Esophagus squamous epithelium (tissue), 5 donors: ENCODE measurements at places on chromosomes 6 and 20.

- no peaks in the 10 kb centered on the region for H3K4me1 ChIP-seq
- no peak for DNase-seq
- H3K27ac ChIP-seq: no peak overlapping the region
- no peaks in the 10 kb centered on the region for H3K36me3 ChIP-seq
- no peak overlapping the region for H3K4me3 ChIP-seq
Measured at GRCh38 chr6:124434421-124434820, 527.8 kb upstream of the RNF217 start.

GRCh38 chr6:129901910-129902309, 40.8 kb upstream of the TMEM244 start:
- no peak overlapping the region for H3K4me3 ChIP-seq
- H3K36me3 ChIP-seq: no peaks in the 10 kb centered on the region
- no peak overlapping the region for H3K27ac ChIP-seq
- no peaks in the 10 kb centered on the region for H3K4me1 ChIP-seq

- H3K36me3 ChIP-seq: no peaks in the 10 kb centered on the region
- no peak overlapping the region for H3K4me3 ChIP-seq
- H3K4me1 ChIP-seq: no peaks in the 10 kb centered on the region
- no peak overlapping the region for H3K27ac ChIP-seq
- no peaks in the 10 kb centered on the region for H3K27me3 ChIP-seq
Measured at GRCh38 chr6:115847671-115848070, 213.0 kb downstream of the FRK start.

GRCh38 chr20:20017844-20018185, 653 bp downstream of the NAA20 start:
- H3K36me3 ChIP-seq: no peaks in the 10 kb centered on the region
- peak overlapping the region; percentile 96 for H3K27ac ChIP-seq
- no peak for DNase-seq

- no peak overlapping the region for H3K27ac ChIP-seq
- H3K4me3 ChIP-seq: no peak overlapping the region
- H3K36me3 ChIP-seq: no peaks in the 10 kb centered on the region
- H3K27me3 ChIP-seq: no peaks in the 10 kb centered on the region
- DNase-seq: no peak
Measured at GRCh38 chr20:23745247-23745646, 5.5 kb downstream of the CST1 start.

DNA sequence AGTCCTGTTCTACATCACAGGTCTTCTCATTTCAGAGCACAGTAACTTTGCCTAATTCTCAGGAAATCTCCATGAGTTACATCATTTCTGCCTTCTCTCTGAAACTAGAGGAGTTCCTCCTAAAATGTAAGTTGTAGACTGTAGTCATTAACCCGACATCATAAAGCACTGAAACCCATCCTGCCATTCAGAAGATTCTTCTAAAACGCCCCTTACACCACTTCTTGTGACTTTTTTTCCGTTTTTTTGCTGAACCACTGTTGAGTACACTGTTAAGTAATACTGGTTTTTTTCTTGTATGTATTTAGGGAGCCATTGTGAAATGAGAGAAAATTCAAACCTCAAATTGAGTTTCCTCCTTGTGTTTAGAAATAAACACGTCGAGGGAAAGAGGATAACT, 117.3 kb downstream of the MAP3K4 start:
- no peak for DNase-seq
- H3K27ac ChIP-seq: no peak overlapping the region
- no peaks in the 10 kb centered on the region for H3K27me3 ChIP-seq
- peaks cover 11% of the 10 kb centered on the region for H3K36me3 ChIP-seq
- H3K4me3 ChIP-seq: no peak overlapping the region

DNA sequence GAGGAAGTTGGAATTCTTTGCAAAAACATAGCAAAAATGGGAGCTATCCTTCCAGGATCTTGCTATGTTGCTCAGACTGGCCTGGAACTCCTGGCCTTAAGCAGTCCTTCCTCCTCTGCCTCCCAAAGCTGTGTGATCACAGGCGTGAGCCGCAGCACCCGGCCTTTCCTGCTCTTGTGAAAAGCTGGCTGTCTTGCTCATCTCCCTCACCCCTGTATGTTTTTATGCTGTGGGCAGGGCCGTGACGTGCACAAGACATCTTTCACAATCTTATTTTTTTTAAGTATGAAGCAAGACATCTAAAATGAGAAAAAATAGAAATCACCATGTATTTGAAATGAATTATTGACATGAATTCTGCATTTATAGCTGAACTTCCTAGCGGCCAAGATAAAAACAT, 110.4 kb downstream of the SAMD5 start:
- H3K36me3 ChIP-seq: no peaks in the 10 kb centered on the region
- no peak overlapping the region for H3K27ac ChIP-seq
- no peaks in the 10 kb centered on the region for H3K4me1 ChIP-seq
- no peaks in the 10 kb centered on the region for H3K27me3 ChIP-seq
- DNase-seq: no peak

DNA sequence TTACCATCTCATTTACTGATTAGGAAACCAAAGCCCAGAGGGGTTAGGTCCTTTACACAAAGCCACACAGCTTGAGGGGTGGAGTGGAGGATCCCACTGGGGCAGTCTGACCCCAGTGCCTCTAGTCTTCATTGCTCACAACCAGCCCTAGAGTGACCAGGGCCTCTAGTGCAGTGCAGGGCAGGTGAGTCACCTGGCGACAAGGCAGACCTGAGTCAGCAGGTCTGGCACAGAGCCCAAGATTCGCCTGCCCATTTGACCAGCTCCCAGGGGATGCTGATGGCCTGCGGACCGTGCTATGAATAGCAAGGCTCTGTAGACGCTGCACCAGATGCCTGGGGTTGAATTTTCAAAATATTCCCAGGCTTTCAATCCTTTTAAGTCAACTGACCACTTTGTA, 29.9 kb downstream of the CDH26 start:
- no peaks in the 10 kb centered on the region for H3K36me3 ChIP-seq
- DNase-seq: no peak
- no peaks in the 10 kb centered on the region for H3K27me3 ChIP-seq
- no peak overlapping the region for H3K27ac ChIP-seq
- no peak overlapping the region for H3K4me3 ChIP-seq

- no peak overlapping the region for H3K27ac ChIP-seq
- H3K4me3 ChIP-seq: no peak overlapping the region
- H3K27me3 ChIP-seq: no peaks in the 10 kb centered on the region
Measured at GRCh38 chr6:142408409-142408808, 106.6 kb downstream of the ADGRG6 start.

- no peak overlapping the region for H3K4me3 ChIP-seq
- no peak for DNase-seq
- H3K36me3 ChIP-seq: no peaks in the 10 kb centered on the region
- H3K4me1 ChIP-seq: no peaks in the 10 kb centered on the region
Measured at GRCh38 chr6:63259153-63259552, 47.9 kb downstream of the FKBP1C start.

- peaks cover 9% of the 10 kb centered on the region for H3K4me1 ChIP-seq
- no peaks in the 10 kb centered on the region for H3K27me3 ChIP-seq
- H3K27ac ChIP-seq: no peak overlapping the region
- H3K4me3 ChIP-seq: no peak overlapping the region
- peaks cover 6% of the 10 kb centered on the region for H3K36me3 ChIP-seq
- DNase-seq: no peak
Measured at GRCh38 chr6:47524136-47524845, 46.7 kb downstream of the CD2AP start.

DNA sequence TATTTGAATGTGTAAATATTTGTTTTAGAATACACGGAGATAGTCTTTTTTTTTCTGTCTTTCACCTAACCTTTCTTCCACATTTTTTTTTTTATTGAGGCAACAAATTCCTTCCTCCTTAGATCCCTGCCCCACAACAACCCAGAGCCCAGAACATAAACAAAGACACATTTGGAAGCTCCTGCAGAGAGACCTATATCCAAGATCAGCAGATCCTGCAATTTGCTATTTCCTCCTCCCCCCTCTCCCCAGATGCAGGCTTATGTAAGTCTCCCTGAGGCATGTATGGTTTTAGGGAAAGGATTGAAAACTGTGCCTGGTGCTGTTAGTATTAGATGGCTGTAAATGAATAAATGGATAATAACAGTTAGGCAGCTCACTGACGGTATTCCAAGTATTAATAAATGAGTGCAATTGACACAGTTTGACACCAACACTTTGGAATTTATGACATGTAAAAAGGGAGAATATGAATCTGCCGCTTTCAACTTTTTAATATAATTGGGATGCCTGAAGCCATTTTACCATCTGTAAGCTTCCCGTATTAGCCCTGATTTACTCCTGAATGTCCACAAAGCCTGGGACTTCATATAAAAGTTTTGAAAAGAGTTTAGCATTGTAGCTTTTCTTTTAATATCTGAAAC, 608.3 kb upstream of the CITED2 start:
- peak overlapping the region; percentile 81 for H3K27ac ChIP-seq
- H3K4me3 ChIP-seq: no peak overlapping the region
- DNase-seq: no peak
- no peaks in the 10 kb centered on the region for H3K36me3 ChIP-seq
- no peaks in the 10 kb centered on the region for H3K27me3 ChIP-seq
- H3K4me1 ChIP-seq: peaks cover 4% of the 10 kb centered on the region

GRCh38 chr6:53464927-53465460, 79.9 kb downstream of the GCLC start:
- no peaks in the 10 kb centered on the region for H3K36me3 ChIP-seq
- no peak for DNase-seq
- no peak overlapping the region for H3K4me3 ChIP-seq

GRCh38 chr6:106626485-106626884, 2.8 kb downstream of the RTN4IP1 start:
- H3K27me3 ChIP-seq: no peaks in the 10 kb centered on the region
- DNase-seq: no peak
- H3K4me1 ChIP-seq: peaks cover 28% of the 10 kb centered on the region
- H3K4me3 ChIP-seq: no peak overlapping the region
- no peak overlapping the region for H3K27ac ChIP-seq

GRCh38 chr6:158191761-158192160, 23.6 kb downstream of the GTF2H5 start:
- no peak for DNase-seq
- no peaks in the 10 kb centered on the region for H3K36me3 ChIP-seq
- no peaks in the 10 kb centered on the region for H3K27me3 ChIP-seq
- no peak overlapping the region for H3K4me3 ChIP-seq
- H3K27ac ChIP-seq: peak overlapping the region; percentile 31
- no peaks in the 10 kb centered on the region for H3K4me1 ChIP-seq

- no peak overlapping the region for H3K27ac ChIP-seq
- H3K27me3 ChIP-seq: no peaks in the 10 kb centered on the region
- H3K4me3 ChIP-seq: no peak overlapping the region
- H3K36me3 ChIP-seq: no peaks in the 10 kb centered on the region
Measured at GRCh38 chr6:160523223-160523622, 140.9 kb downstream of the LPA start.

DNA sequence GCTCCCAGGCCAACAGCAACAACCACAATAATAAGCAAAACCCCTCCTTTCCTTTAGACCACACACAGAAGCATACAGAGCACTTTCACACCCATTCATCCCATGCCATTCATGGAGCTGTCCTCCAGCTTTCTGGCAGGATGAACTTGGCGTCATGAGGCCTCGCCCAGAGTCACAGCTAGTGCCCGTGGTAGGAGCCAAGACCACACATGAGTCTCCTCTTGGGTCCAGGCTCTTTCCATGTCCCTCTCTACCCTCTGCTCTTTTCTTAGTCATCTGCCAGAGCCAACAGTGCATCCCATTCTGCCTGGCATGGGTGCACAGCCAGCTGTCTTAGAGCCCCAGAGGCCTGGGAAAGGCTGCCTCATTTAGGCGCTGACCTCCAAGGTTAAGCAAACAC, 1.8 kb upstream of the TGM3 start:
- H3K27me3 ChIP-seq: no peaks in the 10 kb centered on the region
- no peak overlapping the region for H3K4me3 ChIP-seq
- no peak for DNase-seq
- no peaks in the 10 kb centered on the region for H3K36me3 ChIP-seq
- no peaks in the 10 kb centered on the region for H3K4me1 ChIP-seq

- H3K36me3 ChIP-seq: no peaks in the 10 kb centered on the region
- no peak overlapping the region for H3K4me3 ChIP-seq
- no peak overlapping the region for H3K27ac ChIP-seq
- no peaks in the 10 kb centered on the region for H3K27me3 ChIP-seq
Measured at GRCh38 chr20:23606652-23607049, 934 bp upstream of the CST9 start.

DNA sequence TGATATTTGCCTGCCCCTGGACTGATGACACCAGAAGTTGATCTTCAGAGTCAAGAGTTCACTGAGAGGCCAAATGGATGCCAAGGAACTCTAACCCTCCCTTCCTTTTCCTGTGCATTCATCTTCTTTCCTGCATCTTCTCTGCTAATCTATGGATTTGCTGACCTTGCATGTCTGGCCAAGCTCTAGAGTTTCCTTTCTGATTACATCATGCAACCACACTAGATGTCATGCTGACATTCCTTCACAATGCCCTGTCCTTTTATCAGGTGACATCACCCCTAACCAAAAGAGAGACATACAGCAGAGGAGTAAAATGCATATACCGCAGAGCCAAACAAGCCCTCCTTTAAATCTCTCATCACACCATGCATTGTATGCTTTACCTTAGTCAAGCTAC, 487.6 kb downstream of the TFAP2A start:
- DNase-seq: no peak
- H3K27me3 ChIP-seq: no peaks in the 10 kb centered on the region
- no peak overlapping the region for H3K4me3 ChIP-seq
- H3K4me1 ChIP-seq: no peaks in the 10 kb centered on the region
- H3K36me3 ChIP-seq: no peaks in the 10 kb centered on the region

DNA sequence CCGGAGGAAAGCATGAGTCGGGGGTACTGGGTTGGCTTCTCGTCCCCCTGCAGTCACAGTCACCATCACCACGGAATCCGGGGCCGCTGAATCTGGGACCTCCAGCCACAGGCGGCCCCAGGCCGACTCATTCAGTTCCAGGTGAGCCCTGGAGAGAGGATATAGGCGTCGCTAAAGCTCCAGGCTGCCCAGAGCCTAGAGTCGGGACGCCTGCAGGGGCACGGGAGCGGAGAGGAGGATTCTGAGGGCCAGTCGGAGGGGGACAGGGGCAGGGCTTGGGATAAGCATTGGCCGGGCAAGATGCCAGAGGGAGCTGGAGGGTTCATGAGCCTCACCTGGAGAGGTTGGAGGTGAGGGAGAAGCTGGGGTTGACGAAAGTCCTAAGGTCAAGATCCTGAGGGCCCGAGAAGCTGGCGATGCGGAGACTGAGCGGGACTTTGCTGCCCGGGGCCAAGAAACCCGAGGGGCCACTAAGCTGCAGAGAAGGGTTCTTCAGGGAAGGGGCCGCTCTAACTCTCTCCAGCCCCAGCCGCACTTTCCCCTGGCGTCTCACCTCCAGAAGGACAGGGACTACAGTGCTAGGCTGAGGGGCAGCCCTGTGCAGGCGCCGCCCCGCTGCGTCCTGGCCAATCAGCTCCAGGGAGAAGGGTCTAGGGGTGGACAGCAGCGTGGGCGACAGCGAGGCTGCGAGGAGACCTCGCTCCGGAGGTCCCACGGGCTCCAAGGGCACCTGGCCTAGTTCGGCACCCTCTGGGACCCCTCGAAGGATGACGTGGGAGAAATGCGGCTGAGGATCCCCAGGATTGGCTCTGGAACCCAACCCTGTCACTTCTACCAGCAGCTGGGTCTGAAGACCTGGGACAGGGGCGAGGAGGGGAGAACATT, 3.7 kb downstream of the SAPCD1 start:
- H3K27me3 ChIP-seq: no peaks in the 10 kb centered on the region
- H3K4me3 ChIP-seq: no peak overlapping the region
- no peak overlapping the region for H3K27ac ChIP-seq
- DNase-seq: no peak
- peaks cover 40% of the 10 kb centered on the region for H3K4me1 ChIP-seq

- no peaks in the 10 kb centered on the region for H3K36me3 ChIP-seq
- H3K27me3 ChIP-seq: no peaks in the 10 kb centered on the region
- H3K4me1 ChIP-seq: no peaks in the 10 kb centered on the region
Measured at GRCh38 chr6:41840326-41840725, 52.8 kb downstream of the TOMM6 start.
